ENCODE measurements at places on chromosomes 6 and 20.
A peak's percentile ranks its signal among the peaks of the same experiment; 100 is the strongest.

- DNase-seq, result no peak
Observed at GRCh38 chr6:37998366-37998765, 178.8 kb downstream of the ZFAND3 start.

DNA sequence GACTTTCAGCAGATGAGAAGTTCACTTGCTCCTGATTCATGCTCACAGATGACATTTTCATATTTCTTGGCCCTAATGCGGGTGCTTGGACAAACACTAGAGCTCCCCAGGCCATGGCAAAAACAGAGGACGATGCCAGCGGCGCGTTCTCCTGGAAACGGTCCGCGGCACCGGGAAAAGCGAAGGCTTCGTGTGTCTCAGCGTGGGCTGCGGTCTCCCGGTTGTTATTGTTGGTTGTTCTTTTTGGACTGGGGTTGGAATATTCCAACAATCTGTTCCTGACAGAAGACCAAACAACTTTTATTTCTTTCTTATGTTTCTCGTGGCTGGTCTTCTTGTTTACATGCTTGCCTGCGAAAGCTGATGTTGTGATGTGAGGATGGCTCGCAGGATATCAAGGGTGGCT is 46.8 kb upstream of the NEDD9 start:
- no peak for DNase-seq

- DNase-seq, result no peak
Observed at GRCh38 chr6:46015119-46015968, at the start of gene CLIC5. CLIC5 (minus strand) TSS chr6:46015860; CDS start chr6:46015542, 318 bp downstream.

DNA sequence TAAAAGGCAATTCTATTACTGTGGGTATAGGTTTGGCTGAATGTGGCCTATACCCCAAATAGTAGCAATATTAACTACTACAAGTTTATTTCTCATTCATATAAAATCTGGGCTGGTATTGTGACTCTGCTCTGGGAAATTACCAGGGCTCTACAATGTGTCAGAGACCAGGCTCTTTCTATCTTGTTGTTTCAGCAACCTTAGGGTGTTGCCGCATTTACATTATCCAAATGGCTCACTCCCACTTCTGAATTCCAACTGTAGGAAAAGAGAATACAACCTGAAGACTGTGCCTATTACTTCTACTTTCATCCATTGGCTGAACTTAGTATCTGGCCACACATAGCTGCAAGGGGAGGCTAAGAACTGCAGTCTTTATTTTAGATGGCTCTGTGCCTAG is 106.7 kb upstream of the CENPW start:
- no peak for DNase-seq

DNA sequence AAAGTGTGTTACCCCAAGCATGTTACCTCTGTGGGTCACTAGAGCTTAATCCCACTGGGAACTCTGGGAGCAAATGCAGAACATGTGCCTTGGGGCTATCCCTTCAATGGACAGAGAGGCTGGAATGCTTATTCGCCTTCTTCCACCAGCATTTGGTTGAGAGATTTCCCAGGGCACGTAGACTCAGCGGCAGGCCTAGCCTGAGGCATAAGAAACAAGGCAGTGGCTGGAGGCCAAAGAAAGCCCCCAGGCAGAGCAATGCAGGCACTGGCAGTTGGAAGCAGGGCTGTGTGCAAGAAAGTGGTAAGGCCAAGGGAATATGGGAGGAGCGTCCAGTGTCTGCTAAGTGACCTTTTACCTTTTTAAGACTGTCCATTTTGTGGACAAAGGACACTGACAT is 114.0 kb upstream of the FLRT3 start:
- DNase-seq, result no peak

DNA sequence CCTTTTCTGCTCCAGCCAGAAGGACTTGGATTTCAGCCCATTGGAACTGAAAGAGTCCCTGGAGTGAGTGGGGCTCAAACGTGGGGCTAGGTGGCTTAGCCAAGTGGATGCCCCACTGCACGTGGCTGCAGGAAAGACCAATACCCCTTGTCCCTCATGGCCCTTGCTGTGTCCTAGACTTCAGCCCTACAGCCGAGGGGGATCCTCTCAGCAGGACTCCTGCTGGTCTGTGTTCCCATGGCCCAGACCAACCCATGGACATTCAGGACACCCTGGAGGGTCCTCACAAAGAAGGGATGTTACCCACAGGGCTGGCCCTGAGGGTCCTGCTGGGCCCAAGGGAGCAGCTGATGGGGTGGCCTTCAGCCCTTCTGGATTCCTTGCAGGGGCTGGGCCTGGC is 30.0 kb upstream of the PHACTR3 start:
- DNase-seq, result no peak

- no peak for DNase-seq
Observed at GRCh38 chr20:44188752-44189151, 1.8 kb upstream of the JPH2 start.

GRCh38 chr6:116876107-116876506 is 935 bp upstream of the RFX6 start:
- DNase-seq, result no peak

DNA sequence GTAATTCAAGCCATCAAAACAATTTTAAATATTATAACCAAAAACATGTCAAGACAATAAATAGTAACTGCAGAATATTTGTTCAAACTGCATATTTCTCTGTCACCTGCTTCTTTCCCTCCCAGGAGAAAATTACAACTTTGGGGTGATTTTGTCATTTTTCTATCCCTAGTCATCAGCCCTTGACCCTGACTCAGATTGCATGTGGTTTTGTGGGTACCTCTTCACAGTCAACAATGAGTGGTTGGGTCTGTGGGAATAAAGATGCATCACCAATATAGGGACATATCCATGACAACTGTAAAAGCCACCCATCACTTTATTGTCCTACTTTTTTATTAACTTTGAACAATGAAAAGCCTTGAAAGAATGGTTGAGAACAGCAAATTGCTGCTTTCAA is 7.3 kb downstream of the COL10A1 start:
- no peak for DNase-seq

- no peak for DNase-seq
Observed at GRCh38 chr6:139433631-139434419, 59.4 kb upstream of the CITED2 start.

DNA sequence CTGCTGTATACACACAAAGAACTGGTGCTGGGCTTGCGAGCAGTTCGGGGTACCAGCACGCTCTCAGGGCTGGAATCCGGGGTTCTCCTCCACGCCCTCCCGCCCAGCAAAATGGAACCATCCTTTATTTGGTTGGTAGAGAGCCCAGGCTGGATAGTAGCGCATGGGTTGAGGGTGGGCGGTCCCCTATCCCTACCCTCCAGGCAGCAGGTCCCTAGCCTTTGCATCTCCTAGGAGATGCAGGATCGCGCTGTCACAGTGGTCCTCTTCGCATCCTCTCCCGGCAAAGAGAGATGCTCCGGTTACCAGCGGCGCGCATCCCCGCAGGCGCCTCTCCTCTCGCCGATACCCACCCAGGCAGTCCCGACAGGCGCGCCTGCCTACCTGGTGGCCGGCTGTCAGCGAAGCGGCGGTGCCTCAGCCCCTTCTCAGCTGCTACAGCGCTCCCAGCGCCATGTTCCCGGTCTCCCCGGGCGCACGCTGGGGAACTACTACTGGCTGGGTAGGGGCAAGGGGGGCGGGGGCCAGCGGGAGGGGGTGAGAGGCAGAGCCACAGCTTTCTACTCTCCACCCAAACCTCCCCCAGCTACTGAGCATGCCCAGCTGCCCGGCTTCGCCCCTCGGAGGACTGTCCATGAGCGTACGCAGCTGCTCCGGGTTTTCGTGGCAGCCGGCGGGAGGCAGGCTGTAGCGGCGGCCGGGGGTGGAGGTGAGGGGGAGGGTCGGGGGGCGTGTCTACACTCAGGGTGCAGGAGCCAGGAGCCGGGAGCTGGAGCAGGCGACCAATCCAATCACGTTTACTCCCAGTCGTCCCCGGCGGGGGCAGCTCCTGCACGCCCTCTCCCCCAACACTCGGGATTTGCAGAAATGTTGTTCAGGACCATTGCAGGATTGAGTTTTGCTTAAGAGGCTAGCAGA is at the start of gene PAK5:
Gene PAK5 (minus strand): TSS at position 699 of the 918 bp plus-strand sequence. CDS start 194,748 bp downstream, outside the sequence.
- no peak for DNase-seq

DNA sequence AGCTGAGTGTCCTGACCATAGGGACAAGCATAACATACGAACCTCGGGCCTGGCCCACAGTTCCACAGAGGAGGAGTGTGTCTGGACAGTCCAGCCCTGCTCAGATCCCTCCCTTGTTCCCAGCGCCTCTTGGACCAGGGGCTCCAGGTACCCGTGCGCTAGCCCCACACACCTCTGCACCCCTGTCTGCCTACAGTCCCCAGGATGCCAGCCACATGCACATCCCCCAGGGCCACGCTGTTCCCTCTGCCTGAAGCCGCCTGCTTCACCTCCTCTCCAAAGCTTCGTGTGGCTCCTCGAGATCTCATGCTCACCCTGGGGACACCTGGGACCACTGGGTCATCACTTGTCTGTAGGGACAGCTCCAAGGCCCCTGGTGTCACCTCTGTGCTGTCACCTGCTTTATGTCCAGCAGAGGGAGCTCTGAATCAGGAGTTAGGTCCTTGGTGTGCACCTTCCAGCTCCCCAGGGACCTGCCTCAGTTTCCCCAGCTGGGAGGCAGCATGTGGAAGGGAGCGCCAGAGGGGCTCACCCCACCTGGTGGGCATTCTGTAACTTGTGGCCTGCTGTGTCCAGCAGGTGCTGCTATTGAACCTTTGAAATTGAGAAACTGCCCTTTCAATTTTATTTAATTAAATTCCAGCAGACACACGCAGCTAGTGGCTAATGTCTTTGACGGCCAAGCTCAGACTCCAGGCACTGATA is 7.3 kb upstream of the YTHDF1 start:
- DNase-seq, result peak; percentile 3

- DNase-seq, result no peak
Observed at GRCh38 chr6:13328875-13329183, 492 bp upstream of the TBC1D7 start.

DNA sequence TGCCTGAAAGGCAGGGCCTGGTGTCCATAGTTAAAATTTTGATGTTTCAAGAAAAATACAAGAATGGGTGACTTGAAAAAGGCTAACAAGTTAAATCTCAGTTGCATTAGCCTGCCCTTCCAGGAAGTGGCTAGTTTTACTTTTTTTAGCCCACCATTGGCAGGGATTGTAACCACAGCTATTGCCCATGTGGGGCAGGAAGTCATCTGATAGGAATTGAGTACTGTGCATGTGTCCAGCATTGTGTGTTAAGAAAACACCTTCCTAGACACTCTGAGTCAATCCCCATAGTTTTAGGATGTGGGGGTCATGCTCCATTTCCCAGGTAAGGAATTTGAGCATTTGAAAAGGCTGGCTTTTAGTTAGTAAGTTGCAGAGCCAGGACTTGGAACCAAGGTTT is 26.9 kb downstream of the LYRM2 start:
- no peak for DNase-seq

DNA sequence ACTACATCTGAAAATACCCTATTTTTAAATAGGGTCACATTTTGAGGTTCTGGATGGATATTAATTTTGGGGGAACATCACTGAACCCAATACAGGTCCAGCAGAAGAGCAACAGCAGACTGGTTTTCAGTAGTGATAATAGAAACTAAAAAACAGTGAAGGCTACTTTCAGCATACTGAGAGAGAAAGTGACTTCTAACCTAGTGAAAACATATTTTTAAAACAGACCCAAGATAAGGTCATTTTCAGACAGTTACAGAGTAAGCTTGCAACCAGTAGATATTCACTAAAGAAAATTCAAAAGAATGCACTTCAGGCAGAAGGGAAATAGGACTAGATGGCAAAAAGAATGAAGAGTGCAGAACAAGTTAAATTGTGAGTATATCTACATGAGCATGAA is 42.0 kb upstream of the TMEM244 start:
- DNase-seq, result no peak

GRCh38 chr20:32010101-32010500 is at the start of gene CCM2L:
CCM2L (plus strand) TSS chr20:32010438; CDS start chr20:32010455, 17 bp downstream.
- DNase-seq, result no peak

GRCh38 chr6:132728616-132729015 is 14.8 kb upstream of the VNN1 start:
- DNase-seq, result no peak

DNA sequence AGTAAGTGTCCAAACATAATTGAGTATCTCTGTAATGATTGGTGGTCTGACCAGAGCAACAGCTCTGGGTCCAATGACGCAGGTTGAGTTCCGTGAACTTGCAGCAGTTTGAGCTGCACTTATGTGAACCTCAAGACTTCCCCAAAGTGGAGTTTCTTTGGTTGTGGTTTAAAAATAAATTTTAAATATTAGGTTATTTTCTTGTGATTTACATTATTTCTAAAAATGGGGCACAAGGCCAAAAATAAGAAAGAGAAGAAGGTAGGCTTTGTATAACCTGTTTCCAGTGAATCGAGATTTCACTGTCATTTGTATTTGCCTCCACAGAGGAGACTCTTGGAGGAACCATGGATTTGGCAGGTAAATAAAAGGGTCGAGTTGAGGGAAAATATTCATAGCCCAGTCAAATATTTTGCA is 166.4 kb upstream of the ZNF217 start:
- DNase-seq, result no peak

DNA sequence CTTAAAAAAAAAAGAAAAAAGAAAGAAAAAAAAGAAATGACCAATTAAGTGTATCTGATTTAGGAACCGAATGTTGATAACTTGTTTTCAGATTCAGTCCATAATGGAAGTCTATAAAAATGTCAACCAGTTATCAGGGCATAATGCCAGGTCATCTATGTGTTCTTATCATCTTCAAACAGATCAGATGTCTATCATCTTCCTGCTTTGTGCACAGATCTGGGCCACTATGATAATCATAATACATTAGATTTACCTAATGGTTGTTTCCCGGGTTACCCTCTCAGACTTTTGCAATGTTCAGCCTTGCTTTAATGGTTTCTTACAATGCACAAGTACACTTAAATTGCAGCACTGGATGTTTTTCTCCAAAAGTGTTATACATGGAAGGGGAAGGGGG is 100.6 kb downstream of the NKAIN2 start:
- no peak for DNase-seq

Data from SK-N-MC (cell line).